Activated CD4-positive, alpha-beta T cell treated with anti-CD3 and anti-CD28 coated beads, Interleukin-10, Interleukin-2, amounts not matched to agents 100 ng/mL and 50 ng/mL, durations not matched to agents 16 hours and 8 hours (primary cell): ENCODE measurements at places on chromosomes 5 and 9.

- DNase-seq: peak; percentile 76
These were observed 2.9 kb downstream of the NR4A3 start for GRCh38 chr9:99824378-99825171.

DNA sequence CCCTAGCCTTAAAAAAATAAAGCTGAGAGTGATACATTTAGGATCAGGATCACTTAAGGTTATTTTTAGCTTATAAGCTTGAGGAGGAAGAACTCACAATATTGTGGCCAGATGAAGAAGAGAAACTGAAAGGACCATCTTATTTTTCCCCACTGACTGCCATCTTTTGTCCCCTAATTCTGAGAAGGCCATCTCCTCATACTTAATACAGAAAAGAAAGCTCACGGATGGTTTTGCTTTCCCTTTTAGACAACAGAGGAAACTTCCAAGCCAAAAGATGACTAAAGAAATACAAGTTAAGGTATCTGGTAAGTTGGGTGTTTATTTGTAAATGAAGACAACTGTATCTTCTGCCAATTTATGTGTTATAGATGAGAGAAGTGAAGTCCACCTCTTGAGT lies 36.4 kb downstream of the ERAP1 start:
- DNase-seq: peak; percentile 17

DNA sequence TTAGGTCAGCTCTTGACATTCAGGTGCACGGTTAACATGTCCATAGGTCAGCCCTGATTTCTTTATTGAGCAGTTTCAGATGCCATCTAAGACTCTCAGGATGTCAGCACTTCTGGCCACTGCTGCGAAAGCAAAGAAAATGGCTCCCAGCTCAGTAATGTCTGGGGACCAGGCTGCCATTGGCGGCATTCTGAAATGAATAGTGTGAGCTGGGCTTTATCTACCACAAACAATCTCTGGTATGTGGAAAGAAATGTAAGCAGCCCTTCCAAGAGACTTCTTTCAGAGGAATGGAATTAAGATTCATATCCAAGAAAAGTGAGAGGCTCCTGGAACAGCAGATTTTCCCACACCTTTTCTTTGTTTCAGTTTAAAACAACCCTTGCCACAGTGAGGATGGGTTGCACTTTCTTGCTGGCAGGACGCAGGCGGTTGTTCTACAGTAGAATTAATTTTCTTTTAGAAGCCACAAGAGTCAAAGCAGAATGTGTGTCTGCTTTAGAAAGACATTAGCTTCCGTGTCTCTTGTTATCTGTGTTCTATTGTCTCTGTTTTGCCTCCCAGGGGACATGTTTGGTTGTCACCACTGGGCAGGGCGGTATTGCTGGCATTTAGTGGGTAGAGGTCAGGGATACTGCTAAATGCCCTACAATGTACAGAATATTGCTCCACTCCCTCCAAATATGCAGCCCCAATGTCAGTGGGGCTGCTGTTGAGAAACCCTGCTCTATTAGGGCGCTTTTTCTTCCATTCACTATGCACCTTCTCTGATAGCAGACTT lies 149.9 kb upstream of the ANKH start:
- no peak for DNase-seq

- no peak for DNase-seq
These were observed 79.6 kb upstream of the KLF4 start for GRCh38 chr9:107569174-107569573.

GRCh38 chr5:67089200-67089725 lies 107.3 kb downstream of the CD180 start:
- DNase-seq: no peak

GRCh38 chr5:75152860-75153259 lies 83.8 kb downstream of the ANKRD31 start:
- no peak for DNase-seq

DNA sequence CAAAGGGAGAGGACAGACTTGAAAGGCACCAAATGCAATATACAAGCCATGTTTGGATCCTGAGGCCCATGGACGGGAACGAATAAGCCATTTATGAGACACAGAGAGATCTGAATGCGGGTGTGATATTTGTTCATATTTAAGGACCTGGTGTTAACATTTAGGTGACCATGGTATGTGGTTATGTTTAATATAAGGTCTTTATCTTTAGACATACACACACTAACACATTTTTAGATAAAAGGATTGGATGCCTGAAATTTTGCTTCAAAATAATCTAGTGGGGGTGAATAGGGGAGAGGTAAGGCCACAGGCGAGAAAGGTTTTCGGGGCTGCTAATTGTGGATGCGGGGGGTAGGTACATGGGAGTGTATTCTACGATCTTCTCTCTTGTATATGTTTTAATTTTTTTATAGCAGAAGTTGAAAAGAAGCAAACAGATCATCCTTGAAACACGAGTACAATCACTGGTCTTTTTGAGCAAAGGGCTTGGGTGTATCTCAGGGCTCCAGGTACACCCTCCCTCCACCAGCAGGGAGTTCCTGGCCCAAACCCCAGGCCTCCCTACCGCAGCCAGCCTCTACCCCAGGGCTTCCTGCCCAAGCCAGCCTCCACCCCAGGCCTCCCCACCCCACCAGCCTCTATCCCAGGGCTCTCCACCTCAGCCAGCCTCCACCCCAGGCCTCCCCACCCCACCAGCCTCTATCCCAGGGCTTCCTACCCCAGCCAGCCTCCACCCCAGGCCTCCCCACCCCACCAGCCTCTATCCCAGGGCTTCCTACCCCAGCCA lies 12.2 kb downstream of the AKNA start:
- no peak for DNase-seq

- DNase-seq: no peak
These were observed 18.7 kb upstream of the PSD2 start for GRCh38 chr5:139776861-139777260.

DNA sequence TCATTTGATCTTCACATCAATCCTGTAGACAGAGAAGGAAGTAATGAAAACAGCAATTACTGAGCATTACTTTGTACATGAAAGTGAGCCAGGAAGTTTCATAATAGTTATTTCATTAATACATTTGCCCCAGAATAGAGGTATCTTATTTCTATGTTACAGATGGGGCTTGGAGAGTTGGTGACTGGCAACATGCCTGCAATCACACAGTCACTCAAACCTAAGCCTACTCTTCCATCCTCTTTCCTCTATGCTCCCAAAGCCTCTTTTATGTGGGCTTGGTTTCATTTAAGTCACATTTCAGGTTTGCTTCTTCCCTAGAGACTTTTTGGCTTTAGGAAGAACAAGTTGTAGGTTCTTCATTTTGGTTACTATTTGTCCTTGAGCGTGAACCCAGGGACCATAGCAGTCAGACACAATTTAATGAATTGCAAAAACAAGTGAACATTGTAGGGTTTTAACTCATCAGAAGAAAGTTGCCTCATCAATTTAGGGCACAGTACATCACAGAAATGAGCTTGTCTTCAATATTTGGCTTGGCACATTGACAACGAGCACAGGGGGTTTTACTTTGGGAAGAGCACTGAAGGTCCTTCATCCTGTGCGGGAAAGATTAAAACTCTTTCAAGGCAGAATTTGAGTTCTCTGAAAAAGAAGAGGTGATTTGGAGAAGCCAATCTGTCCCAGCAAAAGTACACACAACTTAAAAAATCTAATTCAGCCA lies 381.1 kb downstream of the TMEM38B start:
- no peak for DNase-seq

- no peak for DNase-seq
These were observed 20.9 kb upstream of the HAPLN1 start for GRCh38 chr5:83741571-83741970.

DNA sequence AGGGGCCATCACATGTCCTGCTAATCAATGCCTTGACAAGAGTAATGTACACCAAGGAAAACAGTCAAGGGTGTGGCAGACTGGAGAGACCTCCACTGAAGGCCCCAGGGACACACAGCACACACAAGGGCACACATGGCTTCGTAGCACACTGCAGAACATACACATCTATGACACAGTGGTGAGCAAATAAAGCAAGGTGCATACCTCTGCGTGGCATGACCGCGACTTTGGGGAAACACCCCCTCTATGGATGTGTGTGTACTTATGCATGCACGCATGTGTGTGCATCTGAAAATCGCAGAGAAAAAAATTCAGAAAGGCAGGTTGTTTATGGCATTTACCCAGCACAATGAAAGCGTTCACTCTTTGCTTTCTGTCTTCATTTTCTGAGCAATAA lies 20.5 kb downstream of the SEMA4D start:
- DNase-seq: peak; percentile 64

DNA sequence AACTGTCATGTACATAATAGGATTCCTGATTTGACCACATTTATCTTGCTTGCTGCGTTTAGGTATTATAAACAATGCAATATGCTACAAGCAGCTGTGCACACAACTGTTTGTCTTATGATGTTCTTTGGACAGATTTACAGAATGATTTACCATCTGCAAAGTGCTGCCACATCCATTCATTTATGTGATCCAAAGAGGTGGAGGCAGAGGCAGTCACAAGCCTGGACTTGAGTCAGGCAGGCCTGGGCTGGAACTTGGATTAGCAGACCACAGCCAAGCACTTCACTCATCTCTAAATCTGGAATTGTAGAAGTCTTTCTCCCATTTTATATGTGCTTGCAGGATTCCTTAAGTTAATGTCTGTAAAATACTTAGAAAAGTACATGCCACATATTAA lies 149.0 kb downstream of the INSYN2B start:
- no peak for DNase-seq

GRCh38 chr5:109620651-109621050 lies 69.1 kb upstream of the MAN2A1 start:
- no peak for DNase-seq

GRCh38 chr9:135078361-135078821 lies 9.1 kb upstream of the OLFM1 start:
- DNase-seq: no peak

DNA sequence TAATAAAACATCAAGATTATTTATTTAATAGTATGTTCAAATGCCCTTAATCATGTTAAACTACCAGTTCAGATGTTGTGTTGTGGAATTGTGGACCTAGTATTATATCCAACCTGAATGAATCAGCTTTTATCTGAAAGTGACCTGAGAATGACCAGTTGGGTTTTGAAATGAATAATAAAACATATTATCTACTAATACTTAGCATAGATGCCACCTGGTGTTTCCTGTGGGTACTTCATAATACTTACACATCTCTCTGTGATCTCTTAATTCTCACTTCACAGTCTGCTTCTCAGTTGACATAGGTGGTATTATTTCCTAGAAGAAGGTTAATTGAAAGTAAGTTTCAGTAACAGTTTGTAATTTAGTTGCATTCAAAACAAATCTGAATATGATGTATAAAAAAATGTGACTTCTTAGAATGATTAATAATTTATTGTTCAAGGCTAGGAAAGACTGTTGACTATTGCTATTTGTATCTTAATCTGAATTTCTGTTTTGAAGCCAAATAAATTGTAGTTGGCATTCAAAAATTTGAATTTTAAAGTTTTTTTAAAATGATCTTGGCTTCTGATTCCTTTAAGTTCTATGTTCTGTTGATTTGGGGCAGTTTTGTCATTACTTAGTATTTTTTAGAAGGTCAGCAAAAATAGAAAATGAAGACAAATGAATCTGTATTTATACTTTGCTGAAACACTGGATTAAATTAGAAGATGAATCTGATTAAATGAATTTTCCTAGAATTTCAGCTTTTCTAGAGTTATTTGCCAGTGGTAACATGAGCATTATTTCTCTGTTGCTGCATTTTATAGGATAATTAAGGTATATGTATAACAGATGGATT lies 48.2 kb downstream of the KIF2A start:
- DNase-seq: peak; percentile 56

DNA sequence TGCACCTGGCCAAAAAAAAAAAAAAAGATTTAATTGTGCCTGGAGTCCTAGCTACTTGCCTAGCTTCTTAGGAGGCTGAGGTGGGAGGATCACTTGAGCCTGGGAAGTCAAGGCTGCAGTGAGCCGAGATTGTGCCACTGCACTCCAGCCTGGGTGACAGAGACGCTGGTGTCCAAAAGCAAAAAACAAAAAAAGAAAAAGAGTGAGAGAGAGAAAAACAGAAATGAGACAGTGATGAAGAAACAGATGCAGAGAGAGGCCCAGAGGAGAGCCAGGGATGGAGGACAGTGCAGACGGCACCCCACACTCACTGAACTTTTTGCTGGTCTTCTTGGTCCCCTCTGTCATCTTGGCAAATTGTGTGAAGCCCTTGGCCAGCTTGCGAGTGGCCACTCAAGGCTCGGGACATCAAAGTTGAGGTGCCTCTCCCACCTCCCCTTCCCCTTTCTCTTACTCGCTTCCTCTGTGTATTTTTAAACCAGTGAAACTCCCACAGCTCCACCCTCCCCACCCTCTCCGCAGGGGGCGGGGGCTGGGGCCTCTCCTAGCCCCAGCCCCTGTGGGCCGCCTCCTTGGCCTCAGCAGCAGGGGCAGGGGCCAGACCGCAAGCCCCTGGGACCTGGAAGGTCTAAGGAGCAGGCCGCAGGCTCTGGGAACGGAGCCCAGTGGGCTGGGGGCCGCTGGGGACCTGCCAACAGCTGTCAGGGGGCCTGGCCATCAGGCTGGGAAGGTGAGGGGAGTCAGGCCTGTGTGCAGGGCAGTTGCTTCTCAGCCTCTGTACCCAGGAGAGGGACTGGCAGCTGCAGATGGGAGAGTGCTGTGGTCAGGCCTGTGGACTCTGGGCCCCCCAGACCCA lies at the start of gene SH2D3C:
SH2D3C (minus strand) TSS at position 387 of the 856 bp plus-strand sequence; CDS start at position 348, 39 bp downstream.
- peak; percentile 72 for DNase-seq

DNA sequence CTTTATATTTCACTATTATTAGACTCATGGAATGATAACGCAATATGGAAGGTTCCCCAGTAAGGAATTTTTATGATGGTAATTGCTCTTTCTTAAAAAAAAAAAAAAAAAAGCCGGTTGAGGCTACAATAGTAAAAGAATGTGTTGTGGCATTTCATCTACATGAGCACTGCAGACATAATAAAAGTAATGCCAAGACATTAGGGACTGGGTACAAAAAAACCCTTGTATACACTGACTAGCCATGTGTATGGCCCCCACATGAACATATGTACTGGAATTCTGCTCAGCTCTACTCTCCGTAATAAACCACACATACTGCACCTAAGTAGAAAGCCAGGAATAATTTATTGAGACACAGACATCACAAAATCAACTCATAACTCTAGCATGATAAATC lies 218.4 kb downstream of the ADAMTS6 start:
- no peak for DNase-seq

- no peak for DNase-seq
These were observed 114.2 kb upstream of the ICE1 start for GRCh38 chr5:5308319-5308718.

GRCh38 chr5:147336876-147337275 lies 102.0 kb downstream of the STK32A start:
- no peak for DNase-seq

DNA sequence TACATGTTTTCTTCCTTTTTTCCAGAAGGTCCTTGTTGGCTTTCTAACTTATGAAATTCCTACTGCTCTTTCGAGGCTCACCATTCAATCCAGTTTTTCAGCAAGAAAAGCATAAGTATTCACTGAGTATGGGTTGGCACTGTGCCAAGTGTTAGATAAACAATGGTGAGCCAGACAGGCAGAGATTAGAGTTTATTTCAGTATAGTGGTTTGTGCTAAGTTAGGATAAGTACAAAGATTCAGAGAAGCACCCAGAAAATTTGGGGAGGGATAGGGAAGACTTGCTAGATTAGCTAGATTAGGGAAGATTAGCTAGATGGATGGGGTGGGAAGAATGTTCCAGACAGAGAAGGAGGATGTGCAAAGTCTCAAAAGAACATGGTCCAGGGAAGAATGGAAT lies 122.9 kb downstream of the OXCT1 start:
- no peak for DNase-seq

GRCh38 chr5:153626836-153627235 lies 136.4 kb downstream of the GRIA1 start:
- no peak for DNase-seq

- DNase-seq: no peak
These were observed 39.3 kb upstream of the CDH12 start for GRCh38 chr5:22892441-22892840.
